ENCODE measurements at places on chromosomes 4 and X.
A peak's percentile ranks its signal among the peaks of the same experiment; 100 is the strongest.

DNA sequence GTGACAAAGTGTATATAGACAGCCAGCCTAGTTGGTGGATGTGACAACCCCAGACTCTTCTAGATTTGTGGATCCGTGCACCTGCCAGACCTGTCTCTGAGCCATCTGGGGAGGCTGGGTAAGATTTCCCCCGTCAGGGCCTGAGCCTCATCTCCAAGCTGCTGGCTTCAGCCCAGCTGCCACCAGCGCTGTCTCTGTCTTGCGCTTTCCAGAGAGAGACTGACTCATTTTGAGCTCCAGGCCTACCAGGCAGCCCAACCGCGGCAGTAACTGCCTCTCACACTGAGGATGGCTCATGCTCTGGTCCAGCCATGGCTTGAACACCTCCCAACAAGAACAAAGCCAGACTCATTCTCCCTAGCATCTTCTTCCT, 26.4 kb downstream of the NOP14 start:
- DNase-seq, result no peak

GRCh38 chr4:81747242-81747930, 275.7 kb upstream of the RASGEF1B start:
- peak; percentile 49 for DNase-seq

- no peak for DNase-seq
Measured at GRCh38 chr4:153246446-153247115, 42.3 kb downstream of the TRIM2 start.

DNA sequence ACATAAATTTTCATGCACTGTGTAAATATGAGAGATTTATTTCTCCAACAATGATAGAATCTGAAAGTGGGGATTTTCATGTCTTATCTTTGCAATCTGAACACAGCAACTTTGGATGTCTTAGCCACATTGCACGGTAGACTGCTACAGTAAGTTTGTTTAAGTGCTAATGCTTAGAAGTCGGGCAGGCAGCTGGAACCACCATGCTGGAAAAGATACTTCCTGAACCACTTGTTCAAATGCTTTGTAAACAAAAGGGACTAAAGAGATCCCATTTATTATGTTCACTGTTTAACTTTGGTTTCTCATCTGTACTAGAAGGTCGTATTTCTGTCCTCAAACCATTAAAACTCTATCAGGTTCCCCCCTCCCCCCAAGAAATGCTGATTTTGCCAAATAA, 555.9 kb upstream of the DIPK2B start:
- DNase-seq, result no peak

DNA sequence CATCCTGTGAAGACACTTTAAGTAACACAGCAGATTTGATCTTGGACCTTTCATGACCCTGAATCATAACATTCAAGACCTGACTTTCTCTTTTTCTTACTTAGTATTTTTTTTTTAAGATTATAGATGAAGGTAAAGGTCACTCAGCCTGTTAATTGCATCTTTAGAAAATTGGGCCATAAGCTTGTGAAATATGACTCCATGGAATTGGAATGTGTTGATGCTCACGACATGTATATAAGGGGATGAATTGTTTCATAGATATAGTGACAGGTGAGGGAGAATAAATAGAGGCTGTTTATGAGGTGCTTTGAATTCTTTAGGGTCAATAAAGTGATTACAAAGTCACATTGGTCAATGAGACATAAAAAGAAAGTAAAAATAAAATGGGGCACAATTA, 27.7 kb upstream of the HS3ST1 start:
- no peak for DNase-seq

DNA sequence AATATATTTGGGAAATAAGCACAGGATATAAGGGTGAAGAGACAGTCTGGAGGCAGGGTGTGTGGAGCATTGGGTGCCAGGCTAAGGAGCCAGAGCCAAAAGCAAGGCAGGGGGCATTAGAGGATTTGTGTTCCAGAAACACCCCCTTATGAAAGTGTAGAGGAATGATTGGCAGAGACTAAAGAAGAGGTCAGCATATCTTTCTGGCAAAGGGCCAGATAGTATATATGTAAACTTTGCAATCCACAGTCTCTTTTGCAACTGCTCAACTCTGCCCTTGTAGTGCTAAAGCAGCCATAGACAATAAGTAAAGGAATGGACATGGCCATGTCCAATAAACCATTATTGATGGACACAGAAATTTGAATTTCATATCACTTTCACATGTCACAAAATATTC, 3.6 kb upstream of the SLC9A6 start:
- DNase-seq, result no peak

GRCh38 chr4:125276811-125277210, 37.9 kb upstream of the FAT4 start:
- no peak for DNase-seq

DNA sequence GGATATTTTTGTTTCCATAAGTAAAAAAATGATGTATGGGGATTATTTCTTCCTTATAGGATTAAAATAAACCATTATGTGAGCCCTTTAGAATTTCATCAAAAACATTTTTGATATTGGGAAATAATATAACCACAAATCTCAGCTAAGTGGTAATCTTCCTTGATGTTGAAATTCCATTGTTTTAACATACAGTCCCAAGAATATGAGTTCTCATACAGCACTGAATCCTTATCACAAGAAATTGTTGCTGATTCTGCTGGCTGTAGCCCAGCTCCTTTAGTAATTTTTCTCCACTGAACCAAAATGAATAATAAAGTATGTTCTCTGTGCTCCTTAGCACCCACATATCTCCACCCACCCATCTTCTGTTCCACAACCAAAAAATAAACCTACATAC, 41.9 kb upstream of the FAM47B start:
- DNase-seq, result no peak

DNA sequence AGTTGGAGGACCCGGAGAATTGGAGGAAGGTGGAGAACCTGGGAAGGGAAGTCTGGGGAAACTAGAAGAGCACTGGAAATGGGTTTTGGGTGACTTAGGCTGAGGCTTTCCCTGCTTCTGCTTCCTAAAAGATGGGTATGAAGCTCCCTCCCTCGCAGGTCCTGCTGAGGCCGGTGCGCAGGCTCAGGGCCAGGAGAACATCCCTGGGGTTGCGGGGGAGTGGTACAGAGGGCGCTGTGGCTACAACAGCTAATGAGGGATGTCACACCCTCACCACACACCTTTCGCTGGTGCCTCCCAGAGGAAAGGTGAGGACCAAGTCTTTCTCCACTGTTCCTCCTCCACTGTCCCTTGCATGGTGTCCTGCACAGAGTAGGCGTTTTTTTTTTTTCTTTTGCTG, 15.8 kb downstream of the APLN start:
- DNase-seq, result no peak

GRCh38 chr4:41212616-41213203, 1.6 kb downstream of the APBB2 start:
- DNase-seq, result no peak

DNA sequence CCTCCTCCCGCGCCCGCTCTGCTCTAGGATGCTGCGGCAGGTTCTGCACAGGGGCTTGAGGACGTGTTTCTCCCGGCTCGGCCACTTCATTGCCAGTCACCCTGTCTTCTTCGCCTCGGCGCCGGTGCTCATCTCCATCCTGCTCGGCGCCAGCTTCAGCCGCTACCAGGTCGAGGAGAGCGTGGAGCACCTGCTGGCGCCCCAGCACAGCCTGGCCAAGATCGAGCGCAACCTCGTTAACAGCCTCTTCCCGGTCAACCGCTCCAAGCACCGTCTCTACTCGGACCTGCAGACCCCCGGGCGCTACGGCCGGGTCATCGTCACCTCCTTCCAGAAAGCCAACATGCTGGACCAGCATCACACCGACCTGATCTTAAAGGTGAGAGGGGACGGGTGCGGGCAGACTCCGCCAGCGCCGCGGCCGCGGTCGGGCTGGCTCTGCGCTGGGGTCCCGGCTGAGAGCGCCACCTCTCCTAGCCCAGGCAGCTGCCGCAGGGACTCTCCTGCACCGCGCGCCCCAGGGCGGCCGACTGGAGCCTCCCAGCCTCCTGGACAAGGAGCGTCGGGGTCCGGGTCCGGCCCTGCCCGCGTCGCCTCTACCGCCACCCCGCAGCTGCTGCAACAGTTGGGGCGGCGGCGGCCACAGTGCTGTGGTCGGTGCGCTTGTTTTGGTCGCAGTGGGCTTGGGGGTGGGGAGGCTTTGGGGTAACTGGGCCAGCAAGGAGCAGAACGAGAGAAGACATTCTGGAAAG, at the start of gene PTCHD1:
TSS of gene PTCHD1 (plus strand) at position 2 of the 752 bp plus-strand sequence. CDS start at position 29, 27 bp downstream.
- DNase-seq, result peak; percentile 60

- DNase-seq, result no peak
Measured at GRCh38 chr4:33722254-33722653, 2522.1 kb downstream of the ARAP2 start.

- no peak for DNase-seq
Measured at GRCh38 chr4:108172753-108173598, 4.2 kb upstream of the LEF1 start.

- no peak for DNase-seq
Measured at GRCh38 chrX:101415180-101416145, 7.4 kb downstream of the HNRNPH2 start.

DNA sequence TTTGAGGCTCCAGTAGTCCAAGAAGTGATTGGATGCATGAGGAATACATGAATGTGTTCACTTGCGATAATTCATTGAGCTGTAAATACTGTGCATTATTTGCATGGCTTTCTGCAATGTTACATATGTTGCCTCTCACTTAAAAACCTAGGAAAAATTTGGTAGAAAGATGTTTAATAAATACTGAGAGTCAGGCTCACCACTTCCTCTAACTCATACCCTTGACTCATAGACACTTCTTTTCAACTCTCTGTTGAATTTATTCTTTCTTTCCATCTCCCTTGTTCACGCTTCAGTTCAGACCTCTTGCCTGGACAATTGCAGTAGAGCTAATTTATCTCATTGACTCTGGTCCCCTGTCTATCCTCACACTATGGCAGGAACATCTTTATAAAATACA, 35.8 kb upstream of the LEF1 start:
- DNase-seq, result no peak

DNA sequence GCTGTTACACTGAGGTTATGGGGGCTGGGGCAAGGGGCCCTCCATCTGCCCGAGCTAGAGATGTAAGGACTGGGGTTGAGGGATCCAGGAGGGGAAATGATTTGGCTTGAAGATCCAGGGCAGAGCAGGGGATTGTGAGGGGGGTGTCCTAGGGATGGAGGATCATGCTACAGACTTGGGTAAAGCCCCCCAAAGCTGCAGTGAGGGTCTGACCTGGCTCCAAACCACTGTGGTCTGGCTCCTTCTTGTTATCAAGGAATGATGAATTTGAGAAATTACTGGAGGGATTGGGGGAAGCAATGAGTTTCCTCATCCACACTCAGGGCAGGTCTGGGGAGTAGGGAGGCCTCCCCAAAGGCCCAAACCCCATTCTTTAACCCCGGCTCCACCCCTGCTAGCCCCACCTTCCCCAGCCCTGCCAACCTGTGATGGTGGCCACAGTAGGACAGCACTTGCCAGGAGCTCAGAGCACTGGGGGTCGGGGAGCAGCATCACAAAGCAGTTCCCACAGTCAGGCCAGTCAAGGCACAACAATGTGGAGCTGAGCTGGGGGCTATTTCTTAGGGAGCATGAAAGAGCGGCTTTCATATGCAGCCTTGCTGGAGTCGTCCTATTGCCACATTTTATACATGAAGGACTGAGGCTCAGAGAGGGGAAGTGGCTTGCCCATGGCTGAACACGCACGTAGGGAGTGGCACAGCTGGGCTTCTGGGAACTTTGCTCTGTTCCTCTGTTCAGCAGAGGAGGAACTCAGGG, 165.5 kb downstream of the EFNB1 start:
- DNase-seq, result no peak

- no peak for DNase-seq
Measured at GRCh38 chr4:37827802-37828321, 1.4 kb downstream of the PGM2 start.

DNA sequence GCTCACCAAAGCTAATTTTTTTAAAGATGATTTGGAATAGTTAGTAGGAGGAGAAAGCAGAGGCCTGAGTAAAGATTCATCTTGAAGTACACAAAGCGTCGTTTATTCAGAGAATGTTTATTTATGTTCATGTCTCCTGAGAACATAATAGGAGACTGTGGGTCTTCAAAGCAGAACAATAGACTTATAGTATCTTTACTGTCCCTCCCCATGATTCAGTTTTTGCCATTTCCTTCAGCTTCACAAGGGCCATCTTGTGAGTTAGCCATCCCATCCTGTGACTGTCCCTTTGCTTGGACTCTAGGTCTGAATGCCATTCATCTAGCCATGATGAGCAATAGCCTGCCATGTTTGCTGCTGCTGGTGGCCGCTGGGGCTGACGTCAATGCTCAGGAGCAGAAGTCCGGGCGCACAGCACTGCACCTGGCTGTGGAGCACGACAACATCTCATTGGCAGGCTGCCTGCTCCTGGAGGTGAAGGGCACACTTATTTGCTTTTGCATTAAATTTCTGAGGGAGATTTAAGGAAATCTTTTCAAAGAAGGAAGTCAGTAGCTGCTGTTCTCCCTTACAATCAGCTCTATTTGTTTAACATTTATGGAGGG, 105.8 kb downstream of the NFKB1 start:
- peak; percentile 55 for DNase-seq

DNA sequence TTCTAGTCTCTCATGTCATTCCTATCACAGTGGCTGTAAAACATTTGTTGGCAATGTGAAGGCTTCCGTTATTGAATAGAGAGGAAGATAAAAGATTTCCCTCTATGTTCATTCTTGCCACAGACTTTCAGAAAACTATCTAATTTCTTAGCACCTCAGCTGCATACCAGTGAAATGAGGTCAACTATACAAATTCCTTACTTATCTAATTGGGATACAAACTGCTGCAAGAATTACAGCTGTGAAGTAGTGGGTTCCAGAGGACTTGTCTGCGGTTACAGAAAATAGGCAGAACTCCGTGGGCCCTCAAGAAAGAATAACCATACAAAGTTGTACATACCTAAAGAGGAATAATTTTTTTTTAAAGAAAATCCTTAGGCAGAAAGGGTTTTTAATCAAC, 175.8 kb downstream of the PPP1R2C start:
- DNase-seq, result no peak

Data from upper lobe of left lung (tissue), 6 donors.